ENCODE measurements at places on chromosomes 1 and 21.

- DNase-seq: no peak
Measured at GRCh38 chr1:37315371-37315846, 159.0 kb upstream of the ZC3H12A start.

- DNase-seq: no peak
Measured at GRCh38 chr1:9444532-9444931, 94.7 kb upstream of the SLC25A33 start.

- no peak for DNase-seq
Measured at GRCh38 chr1:215094381-215094780, 11.8 kb downstream of the KCNK2 start.

GRCh38 chr1:156516821-156517220 lies 16.2 kb upstream of the MEF2D start:
- no peak for DNase-seq

GRCh38 chr1:62687421-62687902 lies 724 bp downstream of the DOCK7 start:
- no peak for DNase-seq

- DNase-seq: peak; percentile 24
Measured at GRCh38 chr1:27816921-27817630, 13.5 kb upstream of the PPP1R8 start.

DNA sequence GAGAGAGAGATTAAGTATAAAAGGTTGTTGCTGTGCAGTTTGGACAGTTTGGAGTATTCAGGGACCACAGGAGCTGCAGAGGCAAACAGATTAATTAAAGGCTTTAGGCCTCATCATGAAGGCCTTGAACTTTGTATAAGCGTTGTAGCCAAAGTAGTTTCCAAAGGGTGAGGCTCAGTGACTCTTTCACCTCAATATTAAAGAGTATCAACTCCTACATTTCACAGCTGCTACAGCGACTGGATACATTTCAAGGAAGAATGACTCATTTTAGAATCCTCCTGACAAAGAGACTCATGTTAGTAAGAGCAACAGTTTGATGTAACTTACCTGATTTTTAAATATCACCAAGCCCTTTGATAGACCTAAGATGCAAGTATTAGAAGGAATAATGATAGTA lies 355.5 kb downstream of the HLX start:
- DNase-seq: no peak

GRCh38 chr21:44433791-44434567 lies 21.3 kb upstream of the LRRC3 start:
- no peak for DNase-seq

- no peak for DNase-seq
Measured at GRCh38 chr1:86866665-86867064, 47.3 kb downstream of the SELENOF start.

GRCh38 chr1:119083980-119084379 lies 56.5 kb downstream of the WARS2 start:
- DNase-seq: no peak
